Activated T-helper 2 cell treated with anti-CD3 and anti-CD28 coated beads, Interferon-gamma antibody, Interleukin-2, Interleukin-4, amounts not matched to agents 10 μg/mL and 5 μg/mL and 100 μg/mL, durations not matched to agents 14 hours and 24 hours and 36 hours (primary cell): ENCODE measurements at places on chromosomes 11 and 22. TPM values are rescaled to one million over a fixed set of nuclear protein-coding genes. Genes with fewer than 3 reads are reported as not detected.

Gene APLNR
- total RNA-seq = not detected in 2 replicates

Gene RNF26
- total RNA-seq = 29.9 and 32.6 TPM in 2 replicates

Gene PATE1
- total RNA-seq = not detected in 2 replicates

GRCh38 chr22:23138584-23139435, 3.0 kb downstream of the RSPH14 start:
- H3K4me3 ChIP-seq = no peak overlapping the region
- H3K27ac ChIP-seq = peak overlapping the region; percentile 78
- peaks cover 31% of the 10 kb centered on the region for H3K4me1 ChIP-seq
- H3K36me3 ChIP-seq = no peaks in the 10 kb centered on the region
- no peak for DNase-seq

GRCh38 chr11:123587559-123587958, 66.9 kb downstream of the SCN3B start:
- H3K4me3 ChIP-seq = no peak overlapping the region
- no peak for DNase-seq
- H3K36me3 ChIP-seq = peaks cover 38% of the 10 kb centered on the region

- H3K4me1 ChIP-seq = no peaks in the 10 kb centered on the region
- no peak for DNase-seq
- H3K27ac ChIP-seq = no peak overlapping the region
- no peaks in the 10 kb centered on the region for H3K36me3 ChIP-seq
- H3K4me3 ChIP-seq = no peak overlapping the region
Measured at GRCh38 chr11:12657336-12657735, 16.9 kb upstream of the TEAD1 start.

GRCh38 chr11:45146072-45147016, at the start of gene PRDM11:
Gene PRDM11 (plus strand): TSS chr11:45146639. CDS start chr11:45181767, 35,128 bp downstream.
- DNase-seq = peak; percentile 32
- H3K27me3 ChIP-seq = peaks cover 51% of the 10 kb centered on the region
- H3K4me1 ChIP-seq = peaks cover 16% of the 10 kb centered on the region
- peak within 1 kb of the TSS; percentile 77 for H3K4me3 ChIP-seq
- peak within 1 kb of the TSS; percentile 60 for H3K27ac ChIP-seq

GRCh38 chr22:42282252-42282942, 11.9 kb upstream of the TCF20 start:
- peaks cover 22% of the 10 kb centered on the region for H3K4me1 ChIP-seq
- H3K27ac ChIP-seq = no peak overlapping the region
- H3K4me3 ChIP-seq = no peak overlapping the region
- peaks cover 18% of the 10 kb centered on the region for H3K27me3 ChIP-seq

DNA sequence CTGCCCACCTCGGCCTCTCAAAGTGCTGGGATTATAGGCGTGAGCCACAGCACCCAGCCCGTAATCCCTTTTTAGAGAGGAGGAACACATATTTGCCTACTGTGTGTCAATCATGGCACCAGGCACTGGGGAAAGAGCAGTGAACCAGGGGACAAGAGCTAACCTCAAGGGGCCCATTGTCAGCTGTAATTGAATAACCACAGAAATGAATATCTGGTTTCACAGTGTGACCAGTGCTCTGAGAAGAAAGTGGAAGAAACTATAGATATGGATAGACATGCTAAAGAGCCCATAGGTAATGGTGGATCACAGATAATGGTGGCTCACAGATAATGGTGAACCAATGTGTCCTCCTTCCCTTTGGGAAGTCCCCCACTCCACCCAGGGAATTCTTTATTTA, 8.6 kb upstream of the KCTD14 start:
- no peak for DNase-seq
- no peak overlapping the region for H3K4me3 ChIP-seq
- H3K27ac ChIP-seq = no peak overlapping the region
- H3K4me1 ChIP-seq = no peaks in the 10 kb centered on the region

DNA sequence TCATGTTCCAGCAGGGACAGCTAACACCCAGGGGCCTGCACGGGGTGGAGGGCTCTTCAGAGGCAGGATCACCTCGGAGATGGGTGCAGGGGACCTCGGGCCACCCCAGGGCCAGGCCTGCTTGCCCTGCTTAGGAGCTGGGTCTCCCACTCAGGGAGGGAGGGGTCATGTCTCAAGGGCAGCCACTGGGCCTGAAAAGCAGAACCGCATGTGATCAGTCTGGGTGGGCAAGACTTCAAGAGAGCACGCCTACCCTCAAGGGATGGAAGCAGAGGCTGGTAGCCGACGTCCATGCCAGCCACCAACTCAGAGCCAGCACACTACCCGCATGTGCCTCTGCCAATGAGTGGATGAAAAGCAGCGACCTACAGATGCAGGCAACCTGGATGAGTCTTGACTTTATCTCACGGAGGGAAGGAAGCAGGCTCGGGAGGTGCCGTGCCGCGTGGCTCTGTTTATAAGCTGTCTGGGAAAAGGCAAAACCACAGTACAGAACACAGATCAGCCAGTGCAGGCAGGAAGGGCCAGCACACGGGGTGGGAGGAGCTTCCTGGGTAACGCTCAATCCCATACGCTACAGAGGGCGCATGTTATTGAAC, 16.0 kb downstream of the TBX1 start:
- H3K27me3 ChIP-seq = peaks cover 24% of the 10 kb centered on the region
- DNase-seq = no peak
- no peak overlapping the region for H3K27ac ChIP-seq
- H3K36me3 ChIP-seq = no peaks in the 10 kb centered on the region
- peaks cover 9% of the 10 kb centered on the region for H3K4me1 ChIP-seq

- H3K27ac ChIP-seq = no peak overlapping the region
- H3K36me3 ChIP-seq = no peaks in the 10 kb centered on the region
- no peak overlapping the region for H3K4me3 ChIP-seq
- no peaks in the 10 kb centered on the region for H3K27me3 ChIP-seq
- no peaks in the 10 kb centered on the region for H3K4me1 ChIP-seq
Measured at GRCh38 chr11:87529486-87529885, 491.8 kb downstream of the TMEM135 start.
